ENCODE measurements at places on chromosomes 5 and 9.

- no peak for DNase-seq
These were observed 3.1 kb upstream of the BARX1 start for GRCh38 chr9:93958121-93958818.

GRCh38 chr5:142952229-142952628 is 182.1 kb downstream of the ARHGAP26 start:
- DNase-seq: no peak

- peak; percentile 20 for DNase-seq
These were observed 96.0 kb downstream of the HINT1 start for GRCh38 chr5:131068893-131069643.

DNA sequence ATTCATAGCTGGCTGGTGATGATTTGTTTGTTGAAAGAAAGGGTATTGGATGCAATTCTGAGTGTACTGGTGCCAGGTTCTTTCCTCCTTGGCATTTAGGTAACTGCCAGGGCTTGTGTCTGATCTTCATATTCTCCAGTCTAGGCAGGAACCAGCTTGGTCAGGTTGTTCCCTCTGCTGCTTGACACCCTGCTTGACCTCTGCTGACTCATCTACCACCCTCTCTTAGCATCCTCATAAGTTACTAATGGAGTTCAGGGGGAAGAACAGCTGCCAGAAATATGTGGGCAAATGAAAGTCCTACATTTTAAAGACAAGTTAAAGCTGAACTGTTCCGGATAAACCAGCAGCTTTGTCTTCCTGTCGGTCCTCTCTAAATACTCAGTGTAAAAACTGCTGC is 116.1 kb upstream of the TNC start:
- DNase-seq: peak; percentile 69

DNA sequence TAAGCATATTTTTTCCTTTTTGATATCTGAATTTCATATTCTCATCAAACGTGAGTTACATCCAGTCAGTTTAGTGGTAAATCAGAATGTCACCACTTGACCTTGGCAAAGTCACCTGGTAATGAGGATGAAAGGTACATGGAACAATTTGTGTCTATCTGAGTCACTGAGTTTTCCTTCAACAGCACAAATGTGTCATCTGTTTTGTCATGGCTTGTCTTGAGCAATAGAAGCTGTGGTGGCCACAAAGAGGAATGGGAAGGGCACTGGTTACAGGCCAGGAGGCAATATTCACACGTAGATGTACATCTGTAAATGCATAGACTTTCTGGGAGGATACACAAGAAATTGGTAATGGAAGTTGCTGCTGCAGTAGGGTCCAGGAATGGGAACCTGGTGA is 8.4 kb upstream of the ZNF474 start:
- DNase-seq: no peak

- no peak for DNase-seq
These were observed 34.8 kb upstream of the NEURL1B start for GRCh38 chr5:172606156-172606785.

DNA sequence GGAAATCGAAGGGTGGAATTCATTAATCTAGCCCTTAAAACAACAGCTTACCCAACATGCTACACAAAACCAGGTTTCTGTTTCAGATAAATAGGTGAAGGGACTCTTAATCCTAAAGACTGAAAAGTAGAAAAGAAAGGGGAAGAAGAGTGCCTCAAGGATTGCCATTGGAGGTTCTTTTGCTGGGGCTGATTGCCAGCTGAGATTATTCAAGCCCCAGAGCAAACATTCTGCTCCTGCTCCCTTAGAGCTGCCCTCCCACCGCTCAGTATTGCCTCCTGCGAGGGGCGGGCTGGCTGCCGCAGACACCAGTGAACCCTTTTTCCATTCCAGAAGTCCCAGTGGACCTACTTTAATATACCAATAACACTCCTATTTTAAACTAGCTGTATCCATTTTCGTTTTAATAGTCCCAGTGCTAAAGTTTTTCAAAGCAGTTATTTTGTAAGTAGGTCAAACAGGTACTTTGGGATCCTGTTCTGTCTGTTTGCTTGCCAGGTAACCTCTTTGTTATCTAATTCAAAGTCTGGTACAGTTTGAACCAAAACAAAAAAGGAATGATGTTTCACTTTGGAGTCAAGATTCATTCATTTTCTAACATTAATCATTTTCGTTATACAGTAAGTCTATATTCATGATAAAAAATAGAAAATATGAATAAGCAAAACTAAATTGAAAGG is 38.6 kb downstream of the HMGCS1 start:
- DNase-seq: no peak

- no peak for DNase-seq
These were observed 12.6 kb downstream of the CAVIN4 start for GRCh38 chr9:100590481-100590880.

DNA sequence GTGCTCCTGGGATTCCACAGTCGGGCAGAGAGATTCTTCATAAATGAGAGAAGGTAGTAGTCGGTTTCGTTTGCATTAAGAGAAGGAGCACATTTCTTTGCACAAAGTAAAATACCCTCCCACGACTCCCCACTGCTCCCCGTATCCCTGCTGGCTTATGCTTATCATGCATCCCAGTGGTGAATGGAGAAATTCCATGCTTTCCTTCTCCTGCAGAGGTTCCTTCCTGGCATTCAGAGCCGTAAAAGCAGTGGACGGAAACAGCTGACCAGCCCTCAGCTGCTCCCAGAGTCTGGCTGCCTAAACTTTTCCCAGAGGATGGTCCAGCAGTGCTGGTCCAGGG is 93.1 kb downstream of the C9orf152 start:
- no peak for DNase-seq

DNA sequence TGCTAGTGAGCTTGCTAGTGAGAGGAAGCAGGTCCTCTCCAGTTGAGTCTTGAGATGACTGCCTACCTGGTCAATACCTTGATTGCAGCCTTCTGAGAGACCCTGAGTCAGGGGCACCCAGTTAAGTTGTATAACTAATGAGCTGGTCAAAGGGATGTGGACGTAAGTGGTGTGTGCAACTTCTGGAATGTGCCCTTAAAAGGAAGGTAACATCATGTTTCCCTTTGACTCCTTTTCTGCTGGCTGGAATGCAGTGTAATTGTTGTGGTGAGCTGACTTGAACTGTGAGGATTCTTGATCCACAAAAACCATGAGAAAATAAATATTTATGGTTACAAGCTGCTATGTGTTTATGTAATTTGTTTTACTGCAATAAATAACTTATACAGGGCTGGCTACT is 2.4 kb upstream of the SNX2 start:
- no peak for DNase-seq

- no peak for DNase-seq
These were observed 165.5 kb downstream of the TSSK1B start for GRCh38 chr5:113269023-113269997.

- peak; percentile 46 for DNase-seq
These were observed 9.2 kb downstream of the KLF4 start for GRCh38 chr9:107480386-107480789.

GRCh38 chr5:33867241-33867640 is 24.5 kb downstream of the ADAMTS12 start:
- DNase-seq: no peak

DNA sequence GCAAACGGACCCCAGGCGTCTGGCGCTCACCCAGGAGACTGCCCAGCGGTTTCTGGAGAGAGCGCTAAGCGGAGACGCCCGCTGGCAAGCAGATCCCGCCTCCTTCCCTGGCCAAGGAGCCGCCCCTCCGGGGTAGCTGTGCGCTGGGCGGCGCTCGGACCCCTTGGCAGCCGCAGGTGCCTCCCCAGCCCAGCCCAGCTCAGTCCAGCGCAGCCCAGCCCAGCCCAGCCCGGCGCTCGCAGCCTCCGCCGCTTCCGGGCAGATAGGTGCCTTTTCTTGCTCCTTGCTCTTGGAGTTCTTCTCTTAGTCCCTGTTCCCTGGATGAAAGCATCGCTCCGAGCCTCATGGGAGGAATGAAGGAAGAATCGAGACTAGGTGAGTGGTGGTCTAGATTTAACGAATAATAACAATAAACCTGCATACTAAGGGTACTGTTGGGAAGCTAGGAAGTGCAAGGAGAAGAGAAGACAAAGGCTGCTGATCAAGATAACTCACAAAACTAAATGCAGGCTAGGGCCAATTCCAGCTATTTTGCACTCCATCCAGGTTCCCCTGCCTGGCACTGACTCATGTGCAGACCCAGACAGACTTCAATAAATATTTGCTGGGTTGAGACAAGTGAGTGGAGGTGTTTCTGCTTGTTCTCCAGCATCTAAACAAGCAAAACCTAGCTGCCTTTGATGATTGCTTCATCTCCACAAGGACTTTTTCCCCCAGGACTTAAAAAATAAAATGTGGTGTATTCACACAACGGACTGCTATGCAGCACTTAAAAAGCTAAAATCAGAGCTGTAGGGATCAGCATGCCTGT is at the start of gene STK32A:
Gene STK32A (plus strand): TSS at position 202 of the 811 bp plus-strand sequence. CDS start 4,609 bp downstream, outside the sequence.
- DNase-seq: peak; percentile 90

DNA sequence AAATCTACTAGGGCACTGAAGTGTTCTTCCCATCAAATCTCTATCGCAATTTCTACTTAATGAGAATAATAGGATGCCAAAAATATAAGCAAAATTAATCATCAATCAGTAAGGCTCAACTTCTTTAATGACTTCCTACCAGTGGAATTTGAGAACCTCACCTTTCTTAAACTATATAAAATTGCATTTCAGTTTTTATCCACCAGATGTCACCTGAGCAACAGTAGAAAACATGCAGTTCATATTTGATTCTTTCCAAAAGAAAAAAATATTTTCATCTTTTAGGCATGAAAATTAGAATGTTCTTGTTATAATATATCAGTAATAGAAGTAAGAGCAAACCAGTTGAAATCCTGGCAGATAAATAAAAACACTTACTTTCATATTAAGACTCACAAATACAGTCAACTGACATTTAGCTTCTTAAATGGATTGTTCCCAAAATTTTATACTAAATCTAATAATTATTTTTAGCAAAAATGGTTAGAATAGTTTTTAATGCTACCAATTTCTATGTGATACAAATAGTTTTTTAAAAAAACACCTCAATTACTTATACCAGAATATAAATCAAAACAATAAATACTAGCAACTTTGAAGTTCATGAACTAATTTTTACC is 13.4 kb upstream of the CCDC112 start:
- peak; percentile 13 for DNase-seq

GRCh38 chr9:94936419-94936818 is 209.9 kb downstream of the AOPEP start:
- no peak for DNase-seq

DNA sequence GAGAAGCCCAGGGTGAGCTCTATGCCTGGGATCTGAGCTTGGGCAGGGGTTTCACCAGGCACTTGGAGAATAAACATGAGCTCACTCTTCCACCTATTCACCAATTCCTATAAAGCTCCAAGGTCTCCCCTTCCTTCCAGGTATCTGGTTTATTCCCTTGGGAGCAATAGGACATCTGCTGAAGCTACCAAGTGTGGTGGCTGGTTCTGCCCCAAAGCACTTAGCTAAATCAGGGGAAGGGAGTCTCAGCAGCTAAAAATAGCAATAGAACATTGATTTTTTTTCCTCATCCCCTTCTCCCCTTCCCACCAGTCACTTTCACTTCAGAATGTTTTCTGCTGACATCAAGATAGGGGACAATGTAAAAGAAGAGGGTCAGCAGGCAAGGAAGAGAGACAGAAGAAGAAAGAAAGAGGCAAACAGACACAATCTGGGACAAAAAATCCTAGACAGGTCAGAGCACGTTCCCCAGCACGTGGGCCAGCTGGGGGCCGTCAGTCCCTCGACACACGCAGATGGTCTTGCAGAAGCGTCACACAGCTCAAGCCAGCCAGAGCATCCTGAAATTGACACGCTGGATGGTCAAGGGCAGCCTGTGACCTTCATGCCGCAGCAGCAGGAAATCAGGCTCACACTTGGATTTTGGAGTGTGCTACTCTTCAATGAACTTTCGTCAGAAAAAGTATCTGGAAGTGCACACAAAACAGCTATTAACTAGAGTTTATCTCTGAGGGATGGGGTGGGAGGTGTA is 176.0 kb downstream of the ZNF608 start:
- no peak for DNase-seq

GRCh38 chr9:136604823-136605525 is 57.7 kb upstream of the EGFL7 start:
- no peak for DNase-seq

- no peak for DNase-seq
These were observed 296.0 kb downstream of the EPB41L4A start for GRCh38 chr5:112123086-112123485.

DNA sequence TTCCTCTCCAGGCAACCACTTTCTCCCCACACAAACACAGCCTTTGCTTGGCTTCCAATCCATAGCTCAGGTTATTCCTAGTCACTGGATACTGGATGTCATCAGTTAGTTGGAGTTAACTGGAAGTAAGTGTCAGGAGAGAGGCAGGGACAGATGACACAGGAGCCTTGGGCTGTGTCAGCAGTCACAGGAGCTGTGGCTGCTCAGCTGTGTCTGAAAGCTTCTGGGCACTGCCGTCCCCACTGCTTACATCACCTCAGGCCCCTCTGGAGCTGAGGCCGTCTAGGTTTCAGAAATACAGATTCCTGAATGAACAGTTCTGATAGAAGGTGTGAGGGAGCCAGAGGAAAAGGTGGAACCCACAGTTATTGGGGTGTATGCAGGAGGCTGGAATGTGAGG is 17.3 kb upstream of the FAM240B start:
- no peak for DNase-seq

- DNase-seq: no peak
These were observed 124.5 kb upstream of the SMIM23 start for GRCh38 chr5:171661143-171661542.

DNA sequence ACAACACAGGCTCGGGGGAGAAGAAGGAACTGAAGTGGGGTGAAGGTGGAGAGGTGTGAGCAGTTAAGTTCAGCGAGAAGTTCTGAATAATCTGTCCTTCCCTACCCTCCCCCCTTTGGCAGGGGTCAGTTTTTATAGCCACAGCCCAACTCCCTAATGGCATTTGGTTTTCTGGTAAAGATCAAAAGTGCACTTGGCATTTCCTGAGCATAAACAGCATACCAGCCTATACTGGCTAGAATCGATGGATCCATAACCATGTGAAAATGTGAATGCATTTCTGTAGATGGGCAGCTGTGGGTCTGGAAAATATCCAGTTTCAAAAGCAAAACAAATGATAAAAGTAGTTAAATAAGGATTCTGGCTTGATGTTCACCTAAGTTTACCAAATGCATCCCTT is 410.9 kb downstream of the PLK2 start:
- DNase-seq: no peak

- DNase-seq: no peak
These were observed 27.6 kb downstream of the AP3S1 start for GRCh38 chr5:115869256-115869795.

DNA sequence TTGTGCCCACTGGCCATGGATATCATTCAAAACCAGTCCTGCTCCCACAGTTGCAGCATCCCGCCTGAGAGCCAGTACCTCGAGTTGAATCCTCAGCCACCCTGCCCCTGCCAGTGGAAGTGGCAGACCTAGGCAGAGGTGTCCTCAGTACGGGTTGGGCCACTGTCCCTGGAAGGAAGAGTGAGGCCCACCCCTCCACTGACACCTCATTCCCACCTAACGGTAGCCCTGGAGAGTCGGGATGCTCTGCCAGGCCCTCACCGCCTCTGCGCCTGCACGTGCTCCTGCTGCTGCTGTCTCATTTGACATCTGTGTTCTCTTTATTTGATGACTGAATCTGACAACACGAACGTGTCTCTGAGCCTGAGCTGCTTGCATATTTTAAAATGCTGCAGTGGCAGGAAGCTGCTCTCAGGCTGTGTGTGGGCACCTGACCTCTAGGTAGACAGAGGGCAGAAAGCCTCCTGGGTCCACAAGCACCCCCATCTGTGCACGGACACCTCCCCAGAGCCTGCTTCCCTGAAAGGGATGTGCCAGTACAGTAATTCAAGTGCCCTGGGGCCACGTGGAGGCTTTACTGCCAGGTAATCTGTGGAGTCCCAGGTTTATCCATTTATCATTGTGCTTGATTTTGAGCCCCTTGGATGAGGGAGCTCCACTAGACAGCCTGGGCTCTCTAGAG is 194.7 kb downstream of the CACNA1B start:
- no peak for DNase-seq

GRCh38 chr9:128722380-128723351 is 1.3 kb downstream of the ZDHHC12 start:
- DNase-seq: no peak

All from urothelium cell line (cell line).